ENCODE measurements at places on chromosomes 2 and 18. TPM values are rescaled to one million over a fixed set of nuclear protein-coding genes. Genes with fewer than 3 reads are reported as not detected.

METAP1D gene
- total RNA-seq = 5.9 TPM

ABCG8 gene
- total RNA-seq = not detected

- peak; percentile 32 for DNase-seq
These were observed 13.2 kb downstream of the CNNM4 start for GRCh38 chr2:96773922-96774321.

- DNase-seq = no peak
These were observed 164.8 kb upstream of the STK17B start for GRCh38 chr2:196336207-196336606.

- peak; percentile 64 for DNase-seq
These were observed 5.8 kb downstream of the HDLBP start for GRCh38 chr2:241309684-241310117.

DNA sequence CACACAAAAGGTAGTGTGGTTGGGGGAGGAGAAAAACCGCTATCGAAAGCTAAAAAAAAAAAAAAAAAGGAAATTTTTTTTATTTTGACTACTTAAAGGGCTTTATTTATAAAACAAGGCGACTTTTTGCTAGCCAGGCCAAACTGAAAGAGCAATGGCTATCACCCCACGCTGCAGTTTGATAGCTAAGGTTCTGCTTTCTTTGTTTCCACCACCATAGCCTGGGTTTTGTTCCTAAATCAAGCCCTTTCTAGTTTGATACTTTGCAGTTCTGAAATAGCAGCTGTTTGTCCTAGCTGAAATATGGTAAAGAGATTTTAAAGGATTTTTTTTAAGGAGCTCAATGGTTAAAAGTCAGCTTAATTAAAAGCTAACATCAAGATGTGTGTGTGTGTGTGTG, 67.4 kb upstream of the ABCA12 start:
- DNase-seq = no peak

ZAP70 gene
- 194 TPM for total RNA-seq

GRCh38 chr2:17958466-17959092, 80.1 kb downstream of the KCNS3 start:
- no peak for DNase-seq

LRP2 gene
- not detected for total RNA-seq

CYB5A gene
- total RNA-seq = 46.5 TPM

DNA sequence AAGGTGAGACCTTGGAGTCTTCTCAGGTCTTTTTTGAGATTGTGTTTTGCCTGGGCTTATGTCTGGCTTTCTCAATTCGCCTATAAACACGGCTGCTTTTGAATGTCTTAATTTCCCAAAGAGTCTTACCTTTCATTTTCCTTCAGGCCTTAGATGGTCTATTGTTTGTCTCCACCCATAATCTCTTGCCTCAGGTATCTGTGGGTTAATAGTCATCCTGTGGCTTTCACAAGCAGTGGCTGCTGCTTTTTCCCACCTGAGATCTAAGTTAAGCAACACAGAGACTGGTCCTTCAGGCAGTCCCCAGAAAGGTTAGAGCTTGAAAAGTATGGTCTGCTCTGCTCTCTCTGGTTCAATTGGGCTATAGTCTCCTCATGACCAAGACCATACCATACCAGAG, 275.3 kb downstream of the INSIG2 start:
- DNase-seq = no peak
